ENCODE measurements at places on chromosomes 3 and 15. TPM values are rescaled to one million over a fixed set of nuclear protein-coding genes. Genes with fewer than 3 reads are reported as not detected.
A peak's percentile ranks its signal among the peaks of the same experiment; 100 is the strongest.

- no peak overlapping the region for H3K4me3 ChIP-seq
- no peak overlapping the region for H3K27ac ChIP-seq
- H3K36me3 ChIP-seq = no peaks in the 10 kb centered on the region
- H3K27me3 ChIP-seq = no peaks in the 10 kb centered on the region
These were observed 2.6 kb downstream of the PLA2G4F start for GRCh38 chr15:42153874-42154211.

SLC24A5 gene
- total RNA-seq = not detected

- no peak overlapping the region for H3K27ac ChIP-seq
- H3K27me3 ChIP-seq = no peaks in the 10 kb centered on the region
- no peak for DNase-seq
- peaks cover 30% of the 10 kb centered on the region for H3K4me1 ChIP-seq
- no peak overlapping the region for H3K4me3 ChIP-seq
These were observed 236.9 kb upstream of the BHLHE40 start for GRCh38 chr3:4742359-4742758.

DNA sequence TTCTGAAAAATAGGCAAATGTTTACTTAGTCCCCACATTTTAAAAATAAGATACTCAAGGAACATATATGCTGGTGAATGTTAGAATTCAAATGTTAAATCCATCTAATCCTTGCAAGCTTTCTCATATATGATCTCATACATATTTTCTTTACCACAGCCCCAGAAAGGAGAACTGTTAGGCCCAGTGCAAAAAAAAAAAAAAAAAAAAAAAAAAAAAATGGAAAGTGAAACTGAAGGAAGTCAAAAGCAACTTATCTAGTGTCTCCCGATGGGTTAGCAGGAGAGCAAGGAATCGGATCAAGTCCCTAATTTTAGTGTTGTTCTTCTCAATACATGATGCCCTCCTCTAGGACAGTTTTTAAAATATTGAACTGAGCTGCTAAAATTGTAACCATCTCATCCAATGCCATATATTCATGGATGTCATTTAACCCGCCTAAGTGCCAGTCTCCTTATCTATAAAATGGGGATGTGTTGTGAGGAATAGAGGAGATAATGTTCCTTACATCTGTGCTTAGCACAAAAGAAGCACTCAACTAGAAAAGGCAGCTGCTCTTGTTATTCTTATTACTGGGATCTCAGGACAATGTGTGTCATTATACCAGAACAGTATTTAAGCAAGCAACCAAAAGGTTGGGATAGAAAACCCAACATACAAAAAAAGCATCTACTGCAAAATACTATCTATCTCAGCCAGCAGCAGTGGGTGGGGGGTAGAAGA, 279.7 kb downstream of the MAGI1 start:
- H3K4me3 ChIP-seq = no peak overlapping the region
- H3K36me3 ChIP-seq = no peaks in the 10 kb centered on the region
- DNase-seq = no peak
- no peaks in the 10 kb centered on the region for H3K27me3 ChIP-seq
- no peak overlapping the region for H3K27ac ChIP-seq

DNA sequence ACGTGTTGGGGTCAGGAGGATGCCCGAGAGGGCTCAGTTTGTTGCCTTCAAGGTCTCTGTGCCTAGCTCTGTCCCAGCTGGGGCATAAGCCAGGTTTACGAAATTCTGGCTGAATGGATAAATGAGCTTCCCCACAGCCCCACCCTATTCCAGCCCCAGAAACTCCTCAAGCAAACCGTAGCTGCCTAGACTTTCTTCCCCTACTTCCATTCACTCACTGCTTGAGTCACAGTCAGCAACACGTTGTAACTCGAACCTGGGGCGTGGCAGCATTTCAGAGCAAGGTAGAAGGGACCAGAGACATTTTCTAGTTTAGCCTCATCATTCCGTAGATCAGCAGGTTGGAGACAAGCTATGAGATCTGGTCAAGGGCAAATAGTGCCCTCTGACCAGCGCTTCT, 24.2 kb downstream of the NMNAT3 start:
- H3K36me3 ChIP-seq = no peaks in the 10 kb centered on the region
- no peak overlapping the region for H3K27ac ChIP-seq
- DNase-seq = no peak
- H3K27me3 ChIP-seq = no peaks in the 10 kb centered on the region
- H3K4me3 ChIP-seq = no peak overlapping the region

DNA sequence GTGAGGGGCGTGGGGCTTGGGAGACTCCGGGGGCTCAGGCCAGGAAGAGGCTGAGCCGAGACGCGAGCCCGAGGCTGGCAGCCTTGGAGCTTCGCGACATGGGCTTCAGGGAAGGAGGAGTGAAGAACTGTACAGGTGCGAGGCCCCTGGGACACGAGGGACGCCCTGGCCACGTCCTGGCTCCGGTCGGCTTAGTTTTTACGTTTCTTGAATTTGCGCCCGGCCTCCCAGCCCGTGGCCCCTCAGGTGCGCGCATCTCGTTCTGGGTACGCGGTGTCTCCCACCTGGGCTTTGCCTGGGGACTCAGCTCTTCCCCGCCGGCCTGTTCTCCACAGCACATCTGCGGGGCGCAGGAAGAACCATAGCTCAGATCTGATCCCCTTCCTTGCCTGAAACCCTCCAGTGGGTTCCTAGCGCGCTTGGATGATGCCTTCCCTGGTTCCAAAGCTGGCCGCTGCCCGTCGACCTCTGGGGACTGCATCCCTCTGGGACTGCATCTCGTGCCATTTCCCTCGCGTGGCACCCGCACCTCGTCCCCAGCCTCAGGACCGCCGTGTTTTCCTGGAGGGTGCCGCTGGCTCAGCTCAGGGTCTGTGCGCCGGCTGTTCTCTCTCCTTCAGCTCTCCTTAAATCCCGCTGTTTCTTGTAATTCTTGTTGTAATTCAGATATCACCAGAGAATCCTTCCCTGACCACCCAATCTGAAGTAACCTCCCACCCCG, 614 bp downstream of the CHCHD6 start:
- no peaks in the 10 kb centered on the region for H3K36me3 ChIP-seq
- no peaks in the 10 kb centered on the region for H3K27me3 ChIP-seq

CCDC54 gene
- not detected for total RNA-seq

CATSPER2 gene
- 6.9 TPM for total RNA-seq

- no peak overlapping the region for H3K27ac ChIP-seq
- no peaks in the 10 kb centered on the region for H3K27me3 ChIP-seq
- no peaks in the 10 kb centered on the region for H3K4me1 ChIP-seq
- no peaks in the 10 kb centered on the region for H3K36me3 ChIP-seq
- DNase-seq = no peak
These were observed 139.1 kb upstream of the MRPS22 start for GRCh38 chr3:139204728-139205127.

LEKR1 gene
- total RNA-seq = 2.5 TPM

RYR3 gene
- not detected for total RNA-seq

- H3K27ac ChIP-seq = peak overlapping the region; percentile 79
- H3K36me3 ChIP-seq = no peaks in the 10 kb centered on the region
- DNase-seq = peak; percentile 51
- peak overlapping the region; percentile 46 for H3K4me3 ChIP-seq
These were observed 2.8 kb downstream of the ABHD2 start for GRCh38 chr15:89090791-89091626.

GRCh38 chr3:114092151-114093015, 35.8 kb downstream of the QTRT2 start:
- no peak overlapping the region for H3K4me3 ChIP-seq
- H3K36me3 ChIP-seq = no peaks in the 10 kb centered on the region
- H3K27ac ChIP-seq = no peak overlapping the region

DNA sequence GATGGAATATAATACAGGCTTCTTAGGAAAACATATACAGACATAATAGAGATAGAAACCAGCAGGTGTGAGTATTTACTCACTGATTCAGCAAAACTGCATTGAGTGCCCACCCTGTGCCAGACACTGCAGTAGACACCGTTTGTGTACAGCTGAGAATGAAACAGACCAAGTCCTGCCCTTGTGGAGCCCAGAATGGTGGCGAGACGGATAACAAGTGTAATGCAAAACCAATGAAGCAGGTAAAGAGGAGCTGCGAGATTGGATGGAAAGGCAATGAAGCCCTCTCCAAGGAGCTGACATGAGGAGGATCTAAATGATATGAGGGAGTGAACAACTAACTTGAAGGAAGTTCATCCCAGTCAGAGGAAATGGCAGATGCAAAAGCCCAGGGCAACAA, 256.4 kb downstream of the MEX3B start:
- no peaks in the 10 kb centered on the region for H3K27me3 ChIP-seq
- no peak overlapping the region for H3K4me3 ChIP-seq
- no peak for DNase-seq

DNA sequence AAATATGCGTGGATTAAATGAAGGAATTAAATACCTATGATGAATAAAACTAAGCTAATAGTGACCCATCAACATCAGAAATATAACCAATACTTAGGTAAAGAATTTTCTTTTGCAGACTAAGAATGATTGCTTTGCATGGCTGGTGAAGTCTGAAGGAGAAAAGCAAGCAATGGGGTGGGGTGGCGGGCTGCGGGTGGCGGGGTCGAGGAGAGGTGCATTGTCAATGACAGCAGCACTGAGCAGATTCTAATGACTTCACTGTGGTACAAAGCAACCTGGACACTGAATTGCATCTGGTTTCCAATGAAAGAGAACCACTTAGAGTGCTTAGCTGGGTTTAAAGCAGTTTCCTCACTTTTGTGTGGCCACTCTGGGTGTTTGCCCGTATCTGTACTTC, 171.5 kb upstream of the IL12A start:
- H3K4me3 ChIP-seq = no peak overlapping the region
- no peak overlapping the region for H3K27ac ChIP-seq
- H3K4me1 ChIP-seq = no peaks in the 10 kb centered on the region
- H3K36me3 ChIP-seq = no peaks in the 10 kb centered on the region

GPR156 gene
- not detected for total RNA-seq

GRCh38 chr15:70799667-70800450, 36.5 kb upstream of the UACA start:
- H3K36me3 ChIP-seq = no peaks in the 10 kb centered on the region
- no peaks in the 10 kb centered on the region for H3K4me1 ChIP-seq
- DNase-seq = no peak
- no peak overlapping the region for H3K4me3 ChIP-seq
- H3K27ac ChIP-seq = no peak overlapping the region
- no peaks in the 10 kb centered on the region for H3K27me3 ChIP-seq

DNA sequence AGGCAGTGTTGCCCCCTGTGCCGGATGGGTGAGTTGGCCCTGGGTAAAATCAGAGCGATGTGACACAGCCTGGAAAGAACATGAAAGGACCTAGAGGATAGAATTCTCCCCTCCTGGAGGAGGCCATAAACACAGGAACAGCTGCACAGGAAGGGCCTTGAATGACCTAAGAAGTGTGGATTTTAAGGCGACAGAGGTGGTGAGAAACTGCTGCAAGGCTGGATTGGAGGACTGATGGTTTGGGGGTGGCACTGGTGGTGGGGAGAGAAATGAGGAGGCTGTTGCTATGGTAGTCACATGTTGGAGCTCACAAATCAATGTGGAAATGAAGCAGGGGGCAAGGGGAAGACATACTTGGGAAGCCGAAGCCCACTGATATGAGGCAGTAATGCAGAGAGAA, 13.8 kb downstream of the XIRP1 start:
- peak overlapping the region; percentile 78 for H3K27ac ChIP-seq
- H3K27me3 ChIP-seq = no peaks in the 10 kb centered on the region
- no peak for DNase-seq
- H3K4me3 ChIP-seq = peak overlapping the region; percentile 62
- H3K36me3 ChIP-seq = no peaks in the 10 kb centered on the region
- H3K4me1 ChIP-seq = peaks cover 33% of the 10 kb centered on the region

- H3K27me3 ChIP-seq = no peaks in the 10 kb centered on the region
- H3K4me1 ChIP-seq = peaks cover 5% of the 10 kb centered on the region
- H3K27ac ChIP-seq = no peak overlapping the region
- no peak for DNase-seq
These were observed 146.2 kb downstream of the NFKBIZ start for GRCh38 chr3:101995371-101996046.

OR5K2 gene
- not detected for total RNA-seq

- DNase-seq = no peak
- no peak overlapping the region for H3K4me3 ChIP-seq
- no peaks in the 10 kb centered on the region for H3K36me3 ChIP-seq
- H3K27ac ChIP-seq = no peak overlapping the region
- H3K4me1 ChIP-seq = peaks cover 50% of the 10 kb centered on the region
- no peaks in the 10 kb centered on the region for H3K27me3 ChIP-seq
These were observed 176.3 kb downstream of the FOXP1 start for GRCh38 chr3:71406972-71407810.

GRCh38 chr3:78887547-78888011, 880.2 kb downstream of the ROBO1 start:
- DNase-seq = no peak
- no peak overlapping the region for H3K4me3 ChIP-seq
- H3K27me3 ChIP-seq = no peaks in the 10 kb centered on the region
- no peak overlapping the region for H3K27ac ChIP-seq
- H3K4me1 ChIP-seq = no peaks in the 10 kb centered on the region

- no peak overlapping the region for H3K4me3 ChIP-seq
- no peaks in the 10 kb centered on the region for H3K27me3 ChIP-seq
- H3K27ac ChIP-seq = no peak overlapping the region
- no peak for DNase-seq
These were observed 31.4 kb downstream of the TUBGCP4 start for GRCh38 chr15:43402255-43402654.

DNA sequence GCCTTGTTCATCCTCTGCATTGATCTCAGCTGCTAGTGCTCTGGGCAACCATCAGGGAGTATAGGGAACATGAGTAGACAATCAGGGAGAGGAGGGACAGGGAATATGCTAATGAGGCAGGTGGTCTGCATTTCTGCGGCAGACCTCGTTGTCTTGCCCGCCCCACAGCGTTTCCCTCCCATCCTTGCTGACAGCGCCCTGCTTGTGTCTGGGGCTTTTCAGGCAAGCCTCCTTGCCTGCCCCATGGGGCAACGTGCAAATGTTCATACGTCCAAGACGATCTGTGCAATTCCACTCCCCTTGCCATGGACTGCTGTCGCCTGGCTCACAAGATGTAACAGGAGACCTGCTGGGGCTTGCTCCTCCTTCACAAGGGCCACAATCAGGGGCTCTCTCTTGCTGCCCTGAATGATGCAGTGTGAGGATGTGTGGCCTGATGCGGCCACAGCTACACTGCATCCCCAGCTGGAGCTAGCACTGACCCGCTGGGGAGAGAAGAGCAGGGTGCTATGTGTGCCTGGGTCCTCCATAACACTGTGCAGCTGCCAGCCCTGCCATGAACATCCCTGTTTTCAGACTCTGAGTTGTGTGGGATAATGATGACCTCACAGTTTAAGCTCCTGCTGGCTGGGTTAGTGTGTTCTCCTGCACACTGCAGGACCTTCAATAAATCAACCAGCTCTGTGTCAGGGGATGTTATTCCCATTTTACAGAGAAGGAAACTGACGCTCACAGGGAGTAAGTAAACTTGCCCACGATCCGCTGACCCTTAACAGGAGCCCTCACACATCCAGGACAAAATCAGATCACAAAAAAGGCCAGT, 211.3 kb downstream of the KLF13 start:
- no peak overlapping the region for H3K27ac ChIP-seq
- no peak for DNase-seq
- no peaks in the 10 kb centered on the region for H3K4me1 ChIP-seq
- no peak overlapping the region for H3K4me3 ChIP-seq
- H3K27me3 ChIP-seq = no peaks in the 10 kb centered on the region

DNA sequence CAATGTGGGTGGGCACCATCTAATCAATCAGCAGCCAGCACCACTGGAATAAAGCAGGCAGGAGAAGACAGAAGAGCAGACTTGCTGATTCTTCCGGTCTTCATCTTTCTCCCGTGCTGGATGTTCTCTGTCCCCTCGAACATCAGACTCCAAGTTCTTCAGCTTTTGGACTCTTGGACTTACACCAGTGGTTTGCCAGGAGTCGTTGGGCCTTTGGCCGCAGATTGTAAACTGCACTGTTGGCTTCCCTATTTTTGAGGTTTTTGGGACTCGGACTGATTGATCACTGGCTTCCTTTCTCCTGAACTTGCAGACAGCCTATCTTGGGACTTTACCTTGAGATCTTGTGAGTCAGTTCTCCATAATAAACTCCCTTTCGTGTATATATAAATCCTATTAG, 292.8 kb downstream of the BCHE start:
- H3K4me3 ChIP-seq = no peak overlapping the region
- DNase-seq = no peak
- no peaks in the 10 kb centered on the region for H3K4me1 ChIP-seq
- no peaks in the 10 kb centered on the region for H3K36me3 ChIP-seq
- no peaks in the 10 kb centered on the region for H3K27me3 ChIP-seq

All from naive thymus-derived CD4-positive, alpha-beta T cell (primary cell).